Natural killer cell treated with Interleukin-12 subunit alpha and Interleukin-12 subunit beta and Interleukin-15 and Interleukin-18, amount 100 ng/mL, for 72 hours (primary cell): ENCODE measurements at places on chromosomes 1 and 21.

DNA sequence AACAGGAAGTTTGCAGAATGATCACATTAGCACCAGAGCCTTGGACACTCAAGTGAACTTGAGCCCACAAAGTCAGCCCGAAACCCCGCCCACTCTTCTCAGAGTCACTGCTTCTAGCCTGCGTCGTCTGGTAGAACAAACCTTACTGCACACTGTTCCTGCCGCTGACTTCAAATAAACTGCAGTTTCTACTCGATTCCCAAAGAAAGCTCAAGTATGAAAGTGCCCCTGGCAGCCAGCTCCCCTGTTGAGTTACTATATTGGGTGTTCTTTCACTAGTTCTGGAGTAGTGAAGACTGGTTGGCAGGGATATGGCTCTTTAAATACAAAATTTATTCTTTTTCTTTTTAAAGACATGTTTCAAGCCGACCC is 164.7 kb downstream of the GALNT2 start:
- H3K27ac ChIP-seq = peak overlapping the region; percentile 14
- peaks cover 11% of the 10 kb centered on the region for H3K4me1 ChIP-seq
- no peak for DNase-seq
- H3K27me3 ChIP-seq = no peaks in the 10 kb centered on the region
- H3K36me3 ChIP-seq = no peaks in the 10 kb centered on the region

- no peaks in the 10 kb centered on the region for H3K36me3 ChIP-seq
- no peak for DNase-seq
- H3K4me3 ChIP-seq = no peak overlapping the region
- H3K4me1 ChIP-seq = peaks cover 3% of the 10 kb centered on the region
- H3K27ac ChIP-seq = no peak overlapping the region
These were observed 50.4 kb downstream of the ATP5PO start for GRCh38 chr21:33865176-33865575.

- H3K27me3 ChIP-seq = no peaks in the 10 kb centered on the region
- peaks cover 10% of the 10 kb centered on the region for H3K36me3 ChIP-seq
- DNase-seq = no peak
- peaks cover 15% of the 10 kb centered on the region for H3K4me1 ChIP-seq
- no peak overlapping the region for H3K27ac ChIP-seq
These were observed 19.8 kb downstream of the SPRTN start for GRCh38 chr1:231357831-231358354.

- no peak overlapping the region for H3K4me3 ChIP-seq
- peaks cover 12% of the 10 kb centered on the region for H3K27me3 ChIP-seq
- H3K36me3 ChIP-seq = no peaks in the 10 kb centered on the region
- no peak for DNase-seq
- H3K4me1 ChIP-seq = peaks cover 8% of the 10 kb centered on the region
- no peak overlapping the region for H3K27ac ChIP-seq
These were observed 7.2 kb downstream of the C1orf115 start for GRCh38 chr1:220697326-220697725.

- H3K36me3 ChIP-seq = no peaks in the 10 kb centered on the region
- no peak within 1 kb of the TSS for H3K27ac ChIP-seq
- H3K27me3 ChIP-seq = peaks cover 22% of the 10 kb centered on the region
- H3K4me3 ChIP-seq = no peak within 1 kb of the TSS
These were observed at the start of gene HES3 for GRCh38 chr1:6243993-6244392. Gene HES3 (plus strand): TSS chr1:6244179. CDS start chr1:6244366, 187 bp downstream.

GRCh38 chr1:119347858-119348257 is 20.7 kb upstream of the HAO2 start:
- H3K27me3 ChIP-seq = no peaks in the 10 kb centered on the region
- no peaks in the 10 kb centered on the region for H3K4me1 ChIP-seq
- H3K4me3 ChIP-seq = no peak overlapping the region
- H3K36me3 ChIP-seq = no peaks in the 10 kb centered on the region

GRCh38 chr21:26544201-26544775 is 28.8 kb downstream of the CYYR1 start:
- no peak overlapping the region for H3K4me3 ChIP-seq
- DNase-seq = no peak
- H3K36me3 ChIP-seq = no peaks in the 10 kb centered on the region
- H3K4me1 ChIP-seq = no peaks in the 10 kb centered on the region

GRCh38 chr1:171865106-171865505 is 23.8 kb downstream of the DNM3 start:
- H3K36me3 ChIP-seq = no peaks in the 10 kb centered on the region
- DNase-seq = no peak
- no peak overlapping the region for H3K4me3 ChIP-seq
- no peak overlapping the region for H3K27ac ChIP-seq

GRCh38 chr1:16020325-16020724 is 1.5 kb upstream of the CLCNKA start:
- DNase-seq = no peak
- no peaks in the 10 kb centered on the region for H3K4me1 ChIP-seq
- H3K27ac ChIP-seq = no peak overlapping the region
- no peaks in the 10 kb centered on the region for H3K36me3 ChIP-seq
- no peaks in the 10 kb centered on the region for H3K27me3 ChIP-seq

- H3K36me3 ChIP-seq = no peaks in the 10 kb centered on the region
- H3K27me3 ChIP-seq = peaks cover 4% of the 10 kb centered on the region
- H3K4me1 ChIP-seq = peaks cover 8% of the 10 kb centered on the region
- H3K4me3 ChIP-seq = no peak overlapping the region
These were observed 32.0 kb downstream of the SLC45A1 start for GRCh38 chr1:8349961-8350360.

- H3K36me3 ChIP-seq = peaks cover 10% of the 10 kb centered on the region
- peaks cover 8% of the 10 kb centered on the region for H3K27me3 ChIP-seq
- peaks cover 4% of the 10 kb centered on the region for H3K4me1 ChIP-seq
- H3K27ac ChIP-seq = no peak overlapping the region
- no peak for DNase-seq
- no peak overlapping the region for H3K4me3 ChIP-seq
These were observed 36.5 kb upstream of the KCNJ15 start for GRCh38 chr21:38220270-38220737.

DNA sequence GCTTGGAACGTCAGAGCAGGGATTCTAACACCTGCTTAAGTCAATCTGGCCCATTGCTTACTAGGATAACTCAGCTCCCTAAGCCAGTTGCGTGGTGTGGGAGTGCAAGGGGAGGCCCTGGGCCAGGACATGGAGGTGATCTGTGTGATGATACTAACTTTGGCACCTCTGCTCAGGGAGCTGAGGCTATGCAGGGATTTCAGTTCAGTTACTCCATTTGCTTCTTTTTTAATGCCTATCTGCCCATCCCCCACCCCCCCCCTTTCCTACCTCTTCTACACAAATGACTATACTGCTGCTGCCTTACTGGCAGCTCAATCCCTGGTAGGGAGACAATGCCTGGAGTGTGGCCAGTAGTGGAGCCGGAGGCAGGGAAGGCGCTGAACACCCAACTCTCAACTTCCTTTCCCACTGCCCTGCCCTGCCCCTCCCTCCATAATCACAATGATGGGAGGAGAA is 19.5 kb downstream of the INKA2 start:
- peaks cover 4% of the 10 kb centered on the region for H3K36me3 ChIP-seq
- no peaks in the 10 kb centered on the region for H3K27me3 ChIP-seq
- H3K4me3 ChIP-seq = no peak overlapping the region
- peaks cover 19% of the 10 kb centered on the region for H3K4me1 ChIP-seq

- no peak for DNase-seq
- H3K36me3 ChIP-seq = peaks cover 16% of the 10 kb centered on the region
- H3K27ac ChIP-seq = no peak overlapping the region
These were observed 17.1 kb downstream of the VN1R5 start for GRCh38 chr1:247273013-247273412.

GRCh38 chr1:81731989-81732388 is 68.7 kb upstream of the ADGRL2 start:
- no peak overlapping the region for H3K4me3 ChIP-seq
- H3K36me3 ChIP-seq = no peaks in the 10 kb centered on the region
- DNase-seq = no peak
- no peaks in the 10 kb centered on the region for H3K27me3 ChIP-seq
- no peaks in the 10 kb centered on the region for H3K4me1 ChIP-seq

DNA sequence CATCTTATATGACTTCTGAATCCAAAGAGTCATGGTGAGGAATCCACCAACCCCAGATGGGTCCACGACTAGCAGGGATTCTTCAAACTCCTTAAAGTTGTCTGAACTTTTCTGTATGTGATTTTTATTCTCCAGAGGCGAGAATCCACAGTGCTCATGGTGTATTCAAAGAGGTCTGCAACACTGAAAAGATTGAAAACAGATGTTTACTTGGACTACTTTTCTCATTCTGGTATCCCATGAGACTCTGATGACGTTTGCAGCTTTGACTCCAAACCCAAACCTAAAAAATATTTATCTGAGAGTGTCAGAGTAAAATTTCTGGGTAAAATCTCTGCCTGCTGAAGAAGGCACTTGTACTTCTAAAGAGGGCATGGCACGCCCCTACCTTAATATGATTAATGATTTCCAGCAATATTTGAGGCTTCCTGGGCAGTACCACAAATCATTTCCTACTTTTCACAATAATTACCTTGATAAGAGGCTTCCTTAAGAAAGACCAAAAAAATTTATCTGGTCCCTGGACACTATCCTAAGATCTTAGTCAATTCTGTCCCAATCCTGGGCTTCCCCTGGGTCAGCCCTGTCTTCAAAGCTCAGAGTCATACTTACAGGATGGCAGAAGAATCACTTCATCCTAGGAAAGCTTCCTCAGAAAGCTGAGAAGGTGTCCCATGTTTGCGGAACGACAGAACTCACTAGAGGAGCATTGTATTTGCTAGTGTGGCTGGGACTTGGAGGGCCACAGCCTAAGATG is 76.5 kb upstream of the MAP10 start:
- H3K4me3 ChIP-seq = no peak overlapping the region
- peaks cover 9% of the 10 kb centered on the region for H3K4me1 ChIP-seq
- DNase-seq = no peak
- no peak overlapping the region for H3K27ac ChIP-seq
- peaks cover 10% of the 10 kb centered on the region for H3K27me3 ChIP-seq
- no peaks in the 10 kb centered on the region for H3K36me3 ChIP-seq

DNA sequence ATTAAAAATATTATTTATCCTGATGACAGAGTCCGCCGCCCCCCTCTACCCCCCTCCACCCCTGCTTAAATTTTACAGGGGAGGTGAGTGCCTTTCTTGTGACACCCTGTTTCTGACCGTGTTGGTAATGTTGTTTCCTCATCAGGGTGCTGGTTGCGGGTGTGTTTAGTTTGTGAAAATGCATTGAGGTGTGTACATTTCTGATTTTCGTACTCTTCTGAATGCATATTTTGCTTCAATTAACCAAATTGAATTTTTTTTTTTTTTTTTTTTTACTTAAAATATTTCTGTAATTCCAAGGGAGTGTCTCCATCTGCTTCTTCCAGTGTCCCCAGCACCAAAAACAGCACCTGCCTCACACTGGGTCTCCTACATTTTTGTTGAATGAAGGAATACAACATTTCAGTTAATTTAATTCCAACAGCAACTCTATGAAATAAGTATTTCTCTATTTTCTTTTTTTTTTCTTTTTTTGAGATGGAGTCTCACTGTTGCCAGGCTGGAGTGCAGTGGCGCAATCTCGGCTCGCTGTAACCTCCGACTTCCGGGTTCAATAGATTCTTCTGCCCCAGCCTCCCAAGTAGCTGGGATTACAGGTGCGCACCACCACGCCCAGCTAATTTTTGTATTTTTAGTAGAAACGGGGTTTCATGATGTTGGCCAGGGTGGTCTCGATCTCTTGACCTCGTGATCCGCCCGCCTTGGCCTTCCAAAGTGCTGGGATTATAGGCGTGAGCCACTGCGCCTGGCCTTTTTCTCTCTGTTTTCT is 5.6 kb upstream of the SLC2A1 start:
- H3K27ac ChIP-seq = no peak overlapping the region
- no peak overlapping the region for H3K4me3 ChIP-seq
- H3K36me3 ChIP-seq = no peaks in the 10 kb centered on the region
- H3K27me3 ChIP-seq = peaks cover 14% of the 10 kb centered on the region
- H3K4me1 ChIP-seq = peaks cover 19% of the 10 kb centered on the region
- no peak for DNase-seq
